Ovary (tissue), 10 donors: ENCODE measurements at places on chromosomes 11 and 22. TPM values are rescaled to one million over a fixed set of nuclear protein-coding genes. Genes with fewer than 3 reads are reported as not detected.

The HEPN1 gene
- not detected for polyA plus RNA-seq

DNA sequence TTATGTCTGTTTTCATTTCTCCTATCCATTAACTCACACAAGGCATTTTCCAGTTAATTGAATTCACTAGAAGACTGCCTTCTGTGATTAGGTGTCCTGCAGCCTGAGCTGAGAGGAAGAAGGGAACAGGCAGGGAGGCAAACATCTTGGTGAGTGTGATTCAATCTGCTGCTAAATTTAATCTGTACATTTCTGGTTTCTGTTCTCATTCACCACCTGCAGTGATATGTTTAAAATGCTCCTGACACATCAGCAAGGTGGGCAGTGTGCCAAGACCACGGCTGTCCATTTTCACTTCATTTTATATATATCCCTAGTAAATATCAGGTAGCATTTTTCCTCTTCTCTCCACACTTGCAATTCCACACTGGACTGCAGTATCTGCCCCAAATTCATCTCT, 416.5 kb downstream of the TMEM135 start:
- no peaks in the 10 kb centered on the region for H3K4me1 ChIP-seq
- no peak overlapping the region for H3K27ac ChIP-seq
- no peaks in the 10 kb centered on the region for H3K36me3 ChIP-seq
- no peak overlapping the region for H3K4me3 ChIP-seq
- no peaks in the 10 kb centered on the region for H3K27me3 ChIP-seq
- DNase-seq = no peak

DNA sequence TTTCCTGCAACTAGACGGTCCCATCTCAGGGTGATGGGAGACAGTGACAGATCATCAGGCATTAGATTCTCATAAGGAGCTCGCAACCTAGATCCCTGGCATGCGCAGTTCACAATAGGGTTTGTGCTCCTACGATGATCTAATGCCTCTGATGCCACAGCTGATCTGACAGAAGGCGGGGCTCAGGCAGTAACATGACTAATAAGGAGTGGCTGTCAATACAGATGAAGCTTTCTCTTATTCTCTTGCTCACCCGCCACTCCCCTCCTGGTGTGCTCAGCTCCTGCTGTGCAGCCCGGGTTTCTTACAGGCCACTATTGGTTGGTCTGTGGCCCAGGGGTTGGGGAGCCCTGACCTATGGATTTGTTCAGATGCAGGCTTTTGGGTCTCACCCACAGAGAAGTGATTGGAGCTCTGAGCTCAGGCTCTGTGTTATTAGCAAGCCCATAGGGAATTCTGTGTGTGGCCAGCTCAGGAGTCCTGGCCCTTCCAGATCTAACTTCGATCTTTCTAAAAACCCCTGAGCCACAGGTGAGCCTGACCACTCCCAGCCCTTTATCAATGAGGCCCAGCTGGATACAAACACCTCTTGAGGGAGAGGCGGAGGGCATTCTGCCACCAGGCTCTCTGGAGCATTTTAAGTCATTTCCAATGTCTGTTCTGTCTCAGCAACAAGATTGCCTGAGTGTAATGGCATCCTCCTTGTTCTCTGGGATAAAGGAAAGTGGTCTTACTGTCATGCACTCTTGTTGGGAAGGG, 351.8 kb downstream of the BUD13 start:
- H3K4me1 ChIP-seq = no peaks in the 10 kb centered on the region
- no peaks in the 10 kb centered on the region for H3K36me3 ChIP-seq
- H3K27me3 ChIP-seq = no peaks in the 10 kb centered on the region
- no peak overlapping the region for H3K27ac ChIP-seq
- DNase-seq = no peak

GRCh38 chr11:13091804-13092203, 82.7 kb downstream of the RASSF10 start:
- H3K27ac ChIP-seq = no peak overlapping the region
- no peaks in the 10 kb centered on the region for H3K36me3 ChIP-seq
- no peak for DNase-seq

GRCh38 chr22:20194681-20195593, 44.1 kb upstream of the CCDC188 start:
- no peak overlapping the region for H3K27ac ChIP-seq
- H3K4me1 ChIP-seq = peaks cover 5% of the 10 kb centered on the region
- no peak overlapping the region for H3K4me3 ChIP-seq

DNA sequence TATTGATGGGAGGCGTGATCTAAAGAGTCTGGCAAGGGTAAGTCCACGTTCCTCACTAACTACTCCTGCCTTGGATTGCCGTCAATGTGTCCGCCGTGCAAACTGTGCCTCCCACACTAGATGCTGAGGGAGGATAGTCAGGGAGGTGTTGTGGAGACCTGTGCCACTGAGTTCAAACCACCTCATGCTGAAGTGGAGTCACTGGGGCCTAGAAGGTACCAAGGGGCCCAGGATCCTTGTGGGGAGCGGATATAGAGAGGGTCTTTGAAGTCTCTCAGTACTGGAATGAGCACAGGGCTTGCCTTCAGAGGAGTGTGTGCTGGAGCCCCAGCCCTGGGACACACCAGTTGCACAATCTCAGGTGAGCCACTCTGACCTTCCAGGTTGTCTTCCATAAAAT, 27.1 kb upstream of the TMPRSS4 start:
- no peak for DNase-seq
- H3K4me3 ChIP-seq = no peak overlapping the region
- no peak overlapping the region for H3K27ac ChIP-seq
- H3K36me3 ChIP-seq = no peaks in the 10 kb centered on the region
- no peaks in the 10 kb centered on the region for H3K4me1 ChIP-seq

DNA sequence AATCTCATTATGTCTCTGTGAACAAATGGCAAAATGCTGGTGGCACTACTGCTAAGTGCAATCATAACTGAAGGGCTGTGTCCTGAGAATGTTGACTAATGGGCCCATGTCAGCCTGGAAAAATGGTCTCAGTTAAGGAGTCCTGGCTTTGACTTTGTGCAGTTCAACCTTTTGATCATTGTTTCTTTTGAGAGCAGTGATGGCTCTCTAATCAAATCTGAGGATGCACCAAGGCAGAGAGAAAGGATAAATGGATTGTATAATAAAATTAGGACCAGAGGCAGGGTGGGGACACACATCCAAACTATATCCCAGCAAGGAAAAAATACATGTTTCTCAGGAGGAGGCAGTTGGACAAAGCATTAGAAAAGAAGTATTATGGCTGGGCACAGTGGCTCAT, 59.6 kb upstream of the SYN3 start:
- H3K4me1 ChIP-seq = no peaks in the 10 kb centered on the region
- no peaks in the 10 kb centered on the region for H3K27me3 ChIP-seq
- H3K4me3 ChIP-seq = no peak overlapping the region

DNA sequence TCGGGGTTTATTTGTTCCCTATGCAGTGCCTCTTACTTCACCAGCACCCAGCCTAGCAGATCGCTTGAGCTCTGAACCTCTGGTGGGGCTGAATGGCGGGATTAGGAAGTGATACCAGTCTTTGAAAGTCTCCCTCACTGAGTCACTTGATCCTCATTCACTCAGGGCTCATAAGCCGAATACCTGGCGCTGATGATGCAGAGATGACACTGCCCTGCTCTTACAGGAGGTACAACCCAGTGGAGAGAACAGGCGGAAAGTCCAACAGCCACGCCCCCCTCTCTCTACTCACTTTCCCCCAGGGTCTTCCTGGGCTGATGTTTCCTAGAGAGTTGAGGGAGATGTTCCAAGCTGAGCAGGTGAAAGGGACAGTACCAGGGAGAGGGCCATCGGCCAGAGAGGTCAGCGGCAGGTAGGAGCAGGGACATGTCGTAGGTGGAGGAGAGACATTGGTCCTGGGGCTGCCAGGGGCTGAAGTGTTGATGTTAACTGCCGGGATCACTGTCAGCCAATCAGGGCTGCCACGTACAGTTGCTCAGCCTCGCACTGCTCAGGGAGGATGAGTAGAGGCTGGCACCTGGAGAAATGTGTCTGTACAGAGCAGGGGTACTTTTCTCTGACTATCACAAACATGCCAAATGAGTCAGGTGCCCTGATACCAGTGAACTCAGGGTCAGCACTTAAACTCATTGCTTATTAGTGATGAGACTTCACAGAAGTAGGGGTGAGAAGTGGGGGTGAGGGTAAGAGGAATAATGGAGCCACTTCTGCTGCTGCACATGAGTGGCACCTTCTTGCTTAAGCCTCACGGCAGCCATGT, 9.9 kb upstream of the APOBEC3A start:
- no peak for DNase-seq
- no peak overlapping the region for H3K4me3 ChIP-seq
- no peaks in the 10 kb centered on the region for H3K4me1 ChIP-seq
- H3K36me3 ChIP-seq = no peaks in the 10 kb centered on the region

DNA sequence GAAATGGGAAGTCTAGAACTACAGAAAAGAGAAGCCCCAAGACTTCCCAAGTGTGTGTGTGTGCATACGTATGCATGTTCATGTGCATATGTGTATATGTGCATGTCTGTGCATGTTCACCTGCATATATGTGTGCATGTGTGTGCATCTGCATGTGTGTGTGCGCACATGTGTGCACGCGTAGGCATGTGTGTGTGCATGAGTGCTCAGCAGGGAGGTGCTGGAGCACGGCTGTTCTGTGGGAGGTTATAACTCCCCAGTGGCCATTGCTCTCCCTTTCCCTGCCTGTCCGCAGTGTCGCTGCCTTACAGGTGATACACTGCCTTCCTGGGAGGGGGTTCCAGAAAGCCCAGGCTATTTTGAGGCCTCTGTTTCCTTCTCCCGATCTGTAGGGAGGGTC, 29.8 kb downstream of the B3GAT1 start:
- no peaks in the 10 kb centered on the region for H3K4me1 ChIP-seq
- H3K36me3 ChIP-seq = no peaks in the 10 kb centered on the region
- no peak overlapping the region for H3K4me3 ChIP-seq
- H3K27me3 ChIP-seq = no peaks in the 10 kb centered on the region
- no peak for DNase-seq
- no peak overlapping the region for H3K27ac ChIP-seq

- H3K4me3 ChIP-seq = peak overlapping the region; percentile 30
- H3K27me3 ChIP-seq = no peaks in the 10 kb centered on the region
- H3K4me1 ChIP-seq = peaks cover 9% of the 10 kb centered on the region
- no peaks in the 10 kb centered on the region for H3K36me3 ChIP-seq
Observed at GRCh38 chr22:50190182-50190940, 4.6 kb downstream of the TRABD start.
